Activated effector memory CD4-positive, alpha-beta T cell treated with Interleukin-2 at 50 U/mL for 16 hours (primary cell): ENCODE measurements at places on chromosomes 5 and 9.

DNA sequence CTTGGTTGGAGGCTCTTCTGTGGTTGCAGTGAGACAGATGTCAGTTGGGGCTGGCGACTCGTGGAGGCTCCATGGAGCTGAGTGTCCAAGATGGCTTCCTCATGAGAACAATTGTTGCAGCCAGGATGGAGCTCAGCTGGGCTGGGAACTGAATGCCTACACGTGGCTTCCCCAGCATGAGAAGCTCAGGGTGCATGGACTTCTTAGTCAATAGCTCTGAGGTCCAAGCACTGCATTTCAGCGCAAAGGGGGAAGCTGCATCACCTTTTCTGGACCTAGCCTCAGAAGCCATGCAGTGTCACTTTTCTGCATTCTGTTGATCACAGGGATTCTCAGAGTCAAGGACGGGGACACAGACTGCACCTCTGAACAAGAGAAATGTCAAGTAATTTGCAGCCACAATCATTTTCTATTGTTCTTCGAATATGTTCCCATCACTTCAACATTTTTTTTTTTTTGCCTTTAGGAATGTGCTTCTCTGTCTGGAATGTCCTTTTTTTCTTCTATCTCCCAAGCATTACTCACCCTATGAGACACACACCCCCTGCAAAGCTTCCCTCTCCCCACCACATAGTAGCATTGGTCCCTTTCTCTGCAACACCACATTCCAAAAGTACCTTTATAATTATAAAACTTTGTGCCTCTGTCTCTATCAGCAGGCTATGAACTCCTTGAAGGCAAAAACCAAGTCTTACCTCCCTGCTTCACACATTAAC is 57.5 kb upstream of the STK32A start:
- DNase-seq = no peak

DNA sequence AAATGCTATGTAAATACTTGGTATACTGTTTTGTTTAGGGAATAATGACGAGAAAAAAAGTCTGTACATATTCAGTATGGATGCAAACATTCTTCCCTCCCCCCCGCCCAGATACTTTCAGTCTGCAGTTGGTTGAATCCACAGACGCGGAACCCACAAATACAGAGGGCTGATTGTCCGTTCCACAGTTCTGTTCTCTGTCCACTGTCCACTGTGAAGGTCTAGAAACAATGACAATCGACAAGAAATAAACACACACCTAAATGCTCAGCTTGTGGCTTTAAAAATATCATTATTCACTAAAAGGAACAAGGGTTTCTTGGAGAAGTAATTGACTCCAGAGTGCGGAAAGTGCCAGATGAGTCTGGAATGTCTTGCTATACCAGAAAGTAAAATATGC is 109.1 kb downstream of the TMEM161B start:
- DNase-seq = no peak

- no peak for DNase-seq
Measured at GRCh38 chr9:131965841-131966240, 113.8 kb downstream of the MED27 start.

- no peak for DNase-seq
Measured at GRCh38 chr5:149161026-149161687, 19.9 kb downstream of the ABLIM3 start.

GRCh38 chr9:5352637-5353248 is 13.1 kb upstream of the RLN1 start:
- DNase-seq = no peak
